Fibroblast of skin of right quadriceps (primary cell): ENCODE measurements at places on chromosomes 4 and X.

DNA sequence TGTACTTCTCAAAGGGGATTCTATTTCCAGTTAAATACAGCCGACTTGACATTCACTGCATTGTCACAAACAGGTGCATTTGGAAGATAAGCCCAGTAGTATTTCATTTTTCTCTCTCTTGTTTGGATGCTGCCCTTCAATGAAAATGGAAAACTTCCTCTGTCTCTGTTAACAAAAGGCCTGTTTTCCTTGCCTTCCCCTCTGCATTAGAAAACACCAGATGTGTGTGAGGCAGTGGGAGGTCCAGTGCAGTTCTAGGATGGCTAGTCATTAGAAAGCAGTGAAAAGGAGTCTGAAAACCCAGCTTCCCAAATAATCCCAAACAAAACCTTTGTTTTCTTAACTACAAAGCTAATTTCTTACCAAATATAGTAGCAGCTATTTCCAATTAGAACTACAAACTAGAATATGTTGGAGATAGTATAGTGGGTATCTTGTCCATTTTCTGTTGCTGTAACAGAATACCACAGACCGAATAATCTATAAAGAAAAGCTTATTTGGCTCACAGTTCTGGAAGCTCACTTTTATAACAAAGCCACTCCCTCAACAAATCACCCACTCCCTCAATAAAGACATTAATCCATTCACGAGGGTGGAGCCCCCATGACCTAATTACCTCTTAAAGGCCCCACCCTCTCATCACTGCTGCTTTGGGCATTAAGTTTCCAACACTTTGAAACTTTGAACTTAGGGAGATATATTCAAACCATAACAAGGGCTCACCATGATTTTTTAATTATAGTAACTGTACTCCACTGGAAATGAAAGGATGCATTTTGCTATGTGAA is 452.1 kb upstream of the RPS6KA3 start:
- DNase-seq, result no peak

DNA sequence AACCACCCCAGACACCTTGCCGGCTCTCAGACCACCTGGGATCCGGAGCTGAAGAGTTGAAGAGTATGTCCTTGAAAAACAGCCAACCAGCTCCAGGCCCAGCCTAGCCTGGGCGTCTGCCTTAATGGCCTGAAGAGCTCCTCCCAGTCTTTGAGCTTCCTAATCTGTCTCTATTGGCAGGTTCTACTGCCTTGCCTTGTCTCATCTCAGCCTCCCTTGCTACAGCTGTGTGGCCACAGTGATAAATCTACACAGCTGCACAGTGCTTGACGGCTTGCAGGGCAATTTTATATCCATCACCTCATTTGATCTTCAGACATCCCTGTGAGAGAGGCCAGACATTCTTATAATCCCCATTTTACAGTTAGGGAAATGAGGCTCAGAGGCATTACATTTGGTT is 19.9 kb downstream of the AWAT2 start:
- DNase-seq, result no peak

GRCh38 chr4:96916711-96917110 is 1076.8 kb downstream of the PDHA2 start:
- DNase-seq, result no peak

DNA sequence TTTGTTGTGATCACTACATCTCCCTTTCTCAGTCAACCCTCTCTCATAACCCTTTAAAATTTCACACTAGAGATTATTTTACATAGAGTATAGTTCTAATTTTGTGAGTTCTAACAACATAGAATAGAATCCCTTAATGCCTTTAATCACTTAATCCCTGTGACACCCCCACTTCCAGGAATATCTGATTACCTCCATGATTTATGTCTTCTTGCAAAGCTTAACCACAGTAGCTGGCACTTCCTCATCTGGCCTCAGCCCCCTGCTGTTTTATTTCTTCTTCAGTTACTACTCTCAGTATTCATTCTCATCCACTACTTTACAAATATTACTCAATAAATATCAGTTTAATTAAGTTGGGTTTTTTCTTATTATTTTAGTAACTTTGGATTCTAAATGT is 340.9 kb downstream of the CENPC start:
- DNase-seq, result no peak

GRCh38 chr4:53785996-53786395 is 194.7 kb upstream of the LNX1 start:
- peak; percentile 22 for DNase-seq

DNA sequence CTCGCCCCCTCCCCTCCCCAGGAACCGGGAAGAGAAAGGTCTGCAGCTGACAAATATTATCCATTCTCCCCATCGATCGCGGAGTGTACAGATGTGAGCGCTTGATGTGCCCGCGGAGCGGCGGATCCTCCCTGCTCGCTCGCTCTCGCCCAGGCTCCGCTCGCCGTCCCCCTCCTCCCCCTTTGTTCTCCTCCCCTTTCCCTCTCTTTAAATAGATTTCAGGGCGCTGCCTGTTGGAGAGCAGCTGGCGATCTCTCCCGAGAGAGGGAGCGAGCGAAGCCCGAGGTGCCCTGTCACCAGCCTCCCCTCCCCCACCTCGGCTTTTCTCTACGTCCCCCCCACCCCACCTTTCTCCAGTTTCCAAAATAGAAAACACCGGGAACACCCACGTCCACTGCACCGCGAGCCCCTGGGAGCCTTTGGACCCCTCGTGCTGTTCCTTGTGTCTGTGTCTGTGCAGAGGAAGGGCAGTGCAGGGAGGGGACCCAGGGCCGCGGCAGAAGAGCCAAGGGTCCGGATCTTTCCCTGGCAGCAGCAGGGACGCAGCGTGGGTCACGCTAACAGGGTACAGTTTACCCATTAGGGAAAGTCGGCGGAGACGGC is 56.6 kb upstream of the BCOR start:
- peak; percentile 56 for DNase-seq

- DNase-seq, result no peak
These were observed 6.2 kb downstream of the PLAC8 start for GRCh38 chr4:83108101-83108861.

GRCh38 chrX:38117485-38117884 is 103.2 kb downstream of the SRPX start:
- DNase-seq, result peak; percentile 19

- peak; percentile 95 for DNase-seq
These were observed 67.0 kb downstream of the SEL1L3 start for GRCh38 chr4:25795566-25796454.

DNA sequence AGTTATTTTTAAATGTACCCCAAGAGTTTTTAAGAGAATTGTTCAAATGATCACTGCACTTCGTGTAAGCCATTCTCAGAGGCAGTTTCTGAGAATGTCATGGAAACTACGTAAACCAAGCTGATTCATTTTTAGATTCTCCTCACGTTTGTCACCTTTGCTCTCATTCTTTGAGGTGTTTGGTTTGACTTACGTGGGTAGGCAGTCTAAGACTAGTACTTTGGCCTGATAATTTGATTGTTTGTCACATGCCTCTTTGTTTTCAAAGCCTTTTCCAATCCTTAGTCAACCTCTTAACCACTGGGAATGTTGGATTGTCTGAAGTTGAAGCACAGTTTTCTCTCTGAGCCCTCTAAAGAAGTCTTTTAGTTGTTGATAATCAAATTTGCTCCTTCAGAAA is 10.5 kb downstream of the SEPTIN11 start:
- DNase-seq, result peak; percentile 27

- DNase-seq, result no peak
These were observed 304.9 kb downstream of the DHX15 start for GRCh38 chr4:24279469-24279868.

- DNase-seq, result no peak
These were observed 409.6 kb downstream of the BCOR start for GRCh38 chrX:39688219-39688575.

DNA sequence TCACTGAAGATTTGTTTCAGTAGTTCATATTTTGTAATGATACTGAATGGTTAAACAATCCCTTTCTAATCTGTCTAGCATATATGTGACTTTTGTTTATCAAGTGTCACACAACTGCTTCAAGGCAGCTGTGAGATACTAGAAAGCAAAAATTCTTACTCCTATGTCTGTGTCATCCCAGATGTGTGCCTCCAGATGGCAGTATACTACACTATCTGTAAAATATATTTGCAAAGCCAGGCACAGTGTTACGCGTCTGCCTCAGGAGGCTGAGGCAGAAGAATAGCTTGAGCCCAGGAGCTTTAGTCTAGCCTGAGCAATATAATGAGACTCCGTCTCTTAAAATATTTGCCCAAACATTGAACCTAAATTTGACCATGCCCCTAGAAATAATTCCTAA is 4.0 kb downstream of the NUDT10 start:
- peak; percentile 43 for DNase-seq

GRCh38 chrX:19725641-19726040 is 161.8 kb downstream of the SH3KBP1 start:
- DNase-seq, result no peak

DNA sequence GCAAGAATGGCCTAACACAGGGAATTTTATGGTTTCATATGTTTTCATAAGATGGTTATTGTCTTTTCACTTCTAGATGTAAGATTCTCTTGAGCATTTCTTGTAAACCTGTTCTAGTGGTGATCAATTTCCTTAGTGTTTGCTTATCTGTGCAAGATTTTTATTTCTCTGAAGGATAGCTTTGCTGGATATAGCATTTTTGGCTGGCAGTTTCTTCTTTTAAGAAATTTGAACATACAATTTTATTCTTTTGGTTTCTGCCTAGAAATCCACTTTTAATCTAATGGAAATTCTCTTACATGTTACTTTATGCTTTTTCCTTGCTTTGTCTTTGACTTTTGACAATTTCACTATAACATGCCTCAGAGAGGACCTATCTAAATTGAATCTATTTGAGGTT is 276.5 kb upstream of the SFRP2 start:
- no peak for DNase-seq

GRCh38 chr4:145154573-145154972 is 25.8 kb downstream of the OTUD4 start:
- DNase-seq, result peak; percentile 20

- no peak for DNase-seq
These were observed 110.8 kb upstream of the NOCT start for GRCh38 chr4:138904793-138905192.

DNA sequence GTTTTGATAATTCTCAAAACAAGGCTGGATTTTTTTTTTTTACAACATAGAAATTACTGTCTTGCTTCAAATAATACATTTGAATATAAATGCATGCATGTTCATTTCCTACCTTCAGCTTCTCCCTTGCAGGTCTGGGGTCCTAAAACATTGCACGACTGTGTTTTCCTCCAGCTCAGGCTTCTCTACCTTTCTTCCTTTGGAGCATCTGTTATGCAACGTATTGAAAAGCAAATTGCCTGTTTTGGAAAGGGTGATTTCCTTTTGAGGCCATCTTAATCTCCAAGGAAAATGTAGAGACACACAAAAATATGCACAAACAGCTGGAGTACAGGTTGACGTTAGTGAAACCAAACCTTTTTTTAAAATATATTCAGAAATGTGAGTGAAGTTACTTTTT is 115.6 kb upstream of the TLL1 start:
- no peak for DNase-seq

DNA sequence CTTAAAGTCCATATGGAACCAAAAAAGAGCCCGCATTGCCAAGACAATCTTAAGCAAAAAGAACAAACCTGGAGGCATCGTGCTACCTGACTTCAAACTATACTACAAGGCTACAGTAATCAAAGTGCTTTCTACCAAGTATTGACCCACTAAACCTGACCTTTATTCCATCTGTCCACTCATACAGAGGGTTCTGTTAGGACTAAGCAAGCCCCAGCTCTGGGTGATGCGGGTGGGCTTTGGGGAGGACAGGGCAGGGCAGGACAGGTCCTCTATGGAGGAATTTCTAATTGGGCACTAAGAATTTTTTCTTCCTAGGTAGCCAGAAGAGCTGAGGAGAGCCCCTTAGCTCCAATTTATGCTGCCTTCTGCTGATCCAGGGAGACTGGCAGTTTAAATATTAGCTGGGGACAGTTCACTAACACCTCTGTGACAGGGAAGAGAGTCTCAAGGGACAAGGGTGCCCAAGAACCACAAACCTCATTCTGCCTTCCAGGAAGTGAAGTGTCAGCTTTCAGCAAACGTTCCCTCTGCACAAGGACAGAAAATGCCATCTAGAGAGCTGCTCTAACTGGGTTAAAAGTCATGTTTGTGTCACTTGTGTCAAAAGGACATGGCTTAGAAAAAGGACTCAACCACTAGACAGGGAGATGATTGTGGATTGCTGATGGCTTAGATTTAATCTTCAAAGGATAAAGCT is 143.2 kb downstream of the KIT start:
- DNase-seq, result no peak
